Thoracic aorta (tissue), 2 donors: ENCODE measurements at places on chromosomes 7 and 10.
A peak's percentile ranks its signal among the peaks of the same experiment; 100 is the strongest.

GRCh38 chr7:155676052-155676451, 31.6 kb downstream of the RBM33 start:
- no peaks in the 10 kb centered on the region for H3K27me3 ChIP-seq
- no peak overlapping the region for H3K4me3 ChIP-seq
- no peak overlapping the region for H3K27ac ChIP-seq
- peaks cover 10% of the 10 kb centered on the region for H3K36me3 ChIP-seq

DNA sequence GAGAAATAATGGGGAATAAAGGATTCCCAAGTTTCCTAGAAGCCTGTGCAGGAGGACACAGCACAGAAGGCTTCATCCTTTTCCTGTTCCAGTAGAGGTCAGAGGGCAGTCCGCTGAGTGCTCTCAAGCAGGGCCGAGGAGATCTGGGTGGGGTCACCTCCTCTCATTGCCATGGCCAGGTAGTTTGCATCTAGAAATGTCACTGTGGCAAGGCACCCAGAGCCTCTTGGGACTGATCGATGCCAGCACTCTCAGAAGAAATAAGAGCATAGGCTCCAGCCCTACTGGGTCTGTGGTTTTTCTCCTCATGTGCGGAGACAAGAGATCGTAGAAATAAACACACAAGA, 7.9 kb downstream of the NUB1 start:
- DNase-seq, result no peak
- peaks cover 36% of the 10 kb centered on the region for H3K36me3 ChIP-seq
- peaks cover 9% of the 10 kb centered on the region for H3K4me1 ChIP-seq
- peak overlapping the region; percentile 46 for H3K4me3 ChIP-seq
- no peak overlapping the region for H3K27ac ChIP-seq

DNA sequence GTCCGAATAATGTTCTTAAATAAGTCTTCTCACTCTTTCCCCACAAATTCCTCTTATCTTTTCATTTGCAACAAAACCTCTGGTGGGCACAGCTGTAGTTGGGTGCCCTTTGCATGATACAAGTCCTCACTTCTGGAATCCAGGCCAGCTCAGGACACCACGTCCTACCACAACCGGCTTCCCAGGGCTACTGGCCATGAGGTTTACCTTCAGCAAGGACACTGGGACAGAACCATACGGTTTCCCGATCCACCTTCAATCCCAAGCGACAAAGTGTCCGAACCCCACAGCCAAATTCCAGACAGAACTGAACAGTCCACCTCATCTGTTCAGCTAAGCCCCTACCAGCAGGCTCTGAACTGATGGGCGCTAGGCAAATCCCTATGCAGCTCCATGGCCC, 174.6 kb downstream of the FAM107B start:
- no peaks in the 10 kb centered on the region for H3K27me3 ChIP-seq
- no peak overlapping the region for H3K27ac ChIP-seq
- DNase-seq, result no peak
- peaks cover 9% of the 10 kb centered on the region for H3K4me1 ChIP-seq
- no peak overlapping the region for H3K4me3 ChIP-seq

GRCh38 chr10:30188101-30188500, 128.7 kb upstream of the JCAD start:
- no peak overlapping the region for H3K4me3 ChIP-seq
- no peak overlapping the region for H3K27ac ChIP-seq
- no peaks in the 10 kb centered on the region for H3K36me3 ChIP-seq
- no peak for DNase-seq
